ENCODE measurements at places on chromosomes 1 and 21.

- DNase-seq = no peak
These were observed 1.2 kb downstream of the GPR52 start for GRCh38 chr1:174448974-174449373.

GRCh38 chr1:186807163-186807562 is 21.6 kb upstream of the PLA2G4A start:
- DNase-seq = no peak

DNA sequence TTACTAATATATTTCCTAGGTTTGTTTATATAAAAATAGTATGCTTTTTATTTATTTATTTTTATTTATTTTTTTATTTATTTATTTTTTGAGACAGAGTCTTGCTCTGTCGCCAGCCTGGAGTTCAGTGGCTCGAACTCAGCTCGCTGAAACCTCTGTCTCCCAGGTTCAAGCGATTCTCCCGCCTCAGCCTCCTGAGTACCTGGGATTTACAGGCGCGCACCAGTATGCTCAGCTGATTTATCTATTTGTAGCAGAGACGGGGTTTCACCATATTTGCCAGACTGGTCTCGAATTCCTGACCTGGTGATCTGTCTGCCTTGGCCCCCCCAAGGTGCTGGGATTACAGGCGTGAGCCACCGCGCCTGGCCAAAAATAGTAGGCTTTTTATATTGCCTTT is 33.2 kb downstream of the BRINP3 start:
- no peak for DNase-seq

DNA sequence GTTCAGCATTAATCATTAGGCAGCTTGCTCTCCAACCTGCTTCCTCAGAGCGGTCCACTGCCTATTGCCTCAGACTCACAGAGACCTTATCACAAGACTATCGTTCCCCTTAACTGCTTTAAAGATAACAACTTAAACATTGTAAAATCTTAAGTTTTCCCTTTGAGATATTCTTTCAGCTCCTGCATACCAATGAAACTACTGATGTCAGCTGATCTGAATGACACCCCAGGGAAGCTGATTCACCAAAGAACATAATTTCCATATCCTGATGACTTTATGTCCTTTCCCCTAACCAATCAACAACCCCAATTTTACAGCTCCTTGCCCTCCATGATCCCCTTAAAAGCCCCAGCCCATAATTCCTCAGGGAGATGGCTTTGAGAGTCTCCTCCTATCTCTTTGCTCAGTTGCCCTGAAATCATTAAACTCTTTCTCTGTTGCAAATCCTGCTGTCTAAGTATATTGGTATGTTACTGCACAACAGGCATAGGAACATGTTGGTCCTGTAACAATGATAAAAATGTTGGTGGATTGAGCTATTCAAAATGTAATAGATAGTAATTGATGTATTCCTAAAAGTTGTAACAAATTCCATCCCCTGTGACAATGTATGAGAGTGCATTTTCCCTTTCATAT is 621.4 kb upstream of the RGS18 start:
- DNase-seq = no peak

DNA sequence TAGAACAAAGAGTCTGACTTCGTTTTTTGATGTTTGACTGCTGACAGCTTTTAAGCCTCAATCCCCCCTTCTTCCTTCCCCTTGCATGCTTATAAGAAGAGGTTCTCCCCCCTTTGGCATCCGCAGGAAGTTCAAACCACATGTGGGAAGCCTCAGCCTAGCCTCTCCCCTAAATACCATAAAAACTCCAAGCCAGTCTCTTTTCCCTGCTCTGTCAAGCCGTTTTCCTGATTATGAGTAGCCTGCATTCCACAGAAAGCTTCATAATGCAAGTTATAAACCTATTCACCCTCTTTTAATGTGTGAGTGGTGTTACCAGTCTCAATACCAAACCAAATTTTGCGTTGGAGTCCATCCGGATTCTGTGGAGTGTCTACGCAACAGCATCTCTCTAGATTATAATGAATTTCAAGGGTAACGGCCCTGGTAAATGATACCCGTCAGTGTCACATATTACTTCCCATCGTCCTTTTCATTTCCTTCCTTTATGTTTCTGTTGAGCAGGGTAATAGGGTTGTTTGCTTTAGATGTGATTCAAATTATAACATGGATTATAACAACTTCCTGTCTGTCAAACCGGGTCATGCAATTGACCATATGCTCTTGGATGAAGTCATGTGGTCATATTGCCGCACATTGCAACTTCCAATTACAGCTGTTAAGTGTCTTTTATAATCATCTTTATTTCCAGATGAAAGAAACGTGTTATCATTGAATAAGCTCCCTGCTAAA is 717.5 kb downstream of the RWDD3 start:
- DNase-seq = no peak

DNA sequence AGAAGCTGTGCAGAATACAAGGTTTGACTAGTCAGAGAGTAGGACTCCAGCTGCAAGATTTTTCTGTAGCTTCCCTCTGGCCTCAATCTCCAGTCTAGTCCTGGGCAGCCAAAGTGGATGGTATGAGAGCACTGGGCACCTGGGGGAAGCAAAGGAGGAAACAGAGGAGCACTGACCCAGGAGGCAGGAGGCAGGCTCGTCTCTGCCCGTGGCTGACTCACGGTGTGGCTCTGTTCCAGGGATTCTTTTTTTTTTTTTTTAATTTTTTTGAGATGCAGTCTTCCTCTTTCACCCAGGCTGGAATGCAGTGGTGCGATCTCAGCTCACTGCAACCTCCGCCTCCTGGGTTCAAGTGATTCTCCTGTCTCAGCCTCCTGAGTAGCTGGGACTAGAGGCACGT is 4.1 kb upstream of the NPPB start:
- no peak for DNase-seq

- no peak for DNase-seq
These were observed 281.1 kb downstream of the MRPL39 start for GRCh38 chr21:25326181-25326580.

- DNase-seq = no peak
These were observed 104.4 kb upstream of the UBE2U start for GRCh38 chr1:64098846-64099582.

GRCh38 chr1:192104852-192105251 is 53.4 kb upstream of the RGS18 start:
- DNase-seq = no peak

DNA sequence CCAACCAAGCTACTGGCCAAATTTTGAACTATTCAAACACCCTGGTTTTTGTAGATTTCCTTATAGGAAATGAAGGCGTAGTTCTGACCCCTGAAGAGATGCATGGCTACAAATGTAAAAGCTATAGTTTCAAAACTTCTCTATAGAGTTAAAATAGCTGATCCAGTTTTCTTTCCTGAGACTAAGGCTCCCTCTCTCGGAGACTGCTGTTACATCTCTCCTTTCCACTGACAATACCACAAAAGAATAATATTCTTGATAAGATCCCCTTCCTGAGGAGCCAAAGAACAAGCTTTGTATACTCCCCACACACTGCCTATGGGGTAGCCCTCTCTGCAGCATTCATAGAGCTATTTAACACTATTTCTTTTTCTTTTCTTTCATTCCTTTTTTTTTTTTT is 6.7 kb upstream of the CFAP126 start:
- no peak for DNase-seq

DNA sequence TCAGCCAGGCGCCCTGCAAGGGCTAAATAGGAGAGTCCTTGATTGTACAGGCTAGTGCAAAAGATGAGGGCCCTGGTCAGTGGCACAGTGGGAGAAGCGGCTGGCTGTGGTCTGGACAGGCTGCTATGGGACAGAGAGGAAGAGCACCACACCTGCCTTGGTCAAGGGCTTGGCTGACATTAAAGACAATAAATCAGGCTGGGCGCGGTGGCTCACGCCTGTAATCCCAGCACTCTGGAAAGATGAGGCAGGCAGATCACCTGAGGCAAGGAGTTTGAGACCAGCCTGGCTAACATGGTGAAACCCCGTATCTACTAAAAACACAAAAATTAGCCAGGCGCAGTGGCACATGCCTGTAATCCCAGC is 62.9 kb downstream of the NID1 start:
- DNase-seq = no peak

GRCh38 chr1:10459184-10459583 is 9.4 kb downstream of the CORT start:
- peak; percentile 29 for DNase-seq

GRCh38 chr1:60978421-60979357 is 103.7 kb upstream of the NFIA start:
- DNase-seq = peak; percentile 29

- peak; percentile 70 for DNase-seq
These were observed 64.9 kb downstream of the RGS13 start for GRCh38 chr1:192700834-192701271.

GRCh38 chr1:230982696-230983095 is 3.8 kb downstream of the ARV1 start:
- no peak for DNase-seq

DNA sequence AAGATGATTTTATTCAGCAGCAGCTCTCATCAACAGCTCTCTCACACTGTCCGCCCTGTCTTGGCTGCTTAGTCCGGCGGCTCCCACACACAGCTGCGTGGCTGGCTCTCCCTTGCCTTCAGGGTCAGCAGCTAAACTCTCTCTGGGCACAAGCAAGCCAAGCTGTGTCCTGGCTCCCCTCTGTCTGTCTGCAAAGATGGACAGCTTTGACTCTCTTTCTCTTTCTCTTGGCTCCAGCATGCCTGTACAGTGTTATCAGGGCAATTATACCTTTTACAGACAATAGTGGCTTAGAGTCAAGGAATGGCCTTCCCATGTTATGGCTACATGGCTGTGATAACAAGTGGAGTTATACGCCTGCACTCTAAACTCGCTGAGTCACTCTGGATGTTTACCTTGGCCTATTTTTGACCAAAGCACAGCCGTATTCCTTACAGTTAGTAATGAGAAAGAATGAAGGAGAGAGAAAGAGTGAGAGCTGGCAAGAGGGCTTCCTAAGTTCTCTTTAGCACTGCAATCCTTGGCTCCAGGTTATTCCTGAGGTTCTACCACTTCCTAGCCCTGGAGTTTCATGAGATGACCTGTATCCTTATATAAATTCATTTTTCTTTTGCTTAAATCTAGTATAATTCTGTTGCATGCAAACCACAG is 59.9 kb upstream of the ZSWIM5 start:
- DNase-seq = peak; percentile 35

DNA sequence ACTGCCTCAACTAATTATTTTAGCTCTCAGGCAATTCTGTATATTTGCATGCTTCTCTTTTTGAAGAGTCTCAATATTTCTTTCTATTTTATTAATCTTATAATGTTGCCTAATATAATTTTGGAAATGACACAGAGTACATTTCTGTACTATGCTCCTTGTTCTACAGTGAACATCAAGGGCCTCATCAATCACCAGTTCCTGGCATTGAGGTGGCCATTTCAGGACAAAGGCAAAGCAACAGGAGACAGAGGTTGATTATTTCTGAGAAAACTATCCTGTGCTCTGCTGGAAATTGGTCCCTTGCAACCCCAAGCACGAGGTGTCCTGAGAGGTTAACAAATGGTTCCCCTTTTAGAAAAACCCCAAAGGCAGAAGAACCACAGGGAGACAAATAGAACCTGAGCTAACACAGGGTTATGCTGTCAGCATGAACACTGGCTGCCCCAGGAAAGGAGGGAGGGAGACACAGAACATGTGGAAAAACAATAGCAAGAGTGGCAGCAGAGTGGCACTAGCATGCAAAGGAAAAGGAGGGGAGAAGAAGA is 63.9 kb upstream of the VAV3 start:
- no peak for DNase-seq

DNA sequence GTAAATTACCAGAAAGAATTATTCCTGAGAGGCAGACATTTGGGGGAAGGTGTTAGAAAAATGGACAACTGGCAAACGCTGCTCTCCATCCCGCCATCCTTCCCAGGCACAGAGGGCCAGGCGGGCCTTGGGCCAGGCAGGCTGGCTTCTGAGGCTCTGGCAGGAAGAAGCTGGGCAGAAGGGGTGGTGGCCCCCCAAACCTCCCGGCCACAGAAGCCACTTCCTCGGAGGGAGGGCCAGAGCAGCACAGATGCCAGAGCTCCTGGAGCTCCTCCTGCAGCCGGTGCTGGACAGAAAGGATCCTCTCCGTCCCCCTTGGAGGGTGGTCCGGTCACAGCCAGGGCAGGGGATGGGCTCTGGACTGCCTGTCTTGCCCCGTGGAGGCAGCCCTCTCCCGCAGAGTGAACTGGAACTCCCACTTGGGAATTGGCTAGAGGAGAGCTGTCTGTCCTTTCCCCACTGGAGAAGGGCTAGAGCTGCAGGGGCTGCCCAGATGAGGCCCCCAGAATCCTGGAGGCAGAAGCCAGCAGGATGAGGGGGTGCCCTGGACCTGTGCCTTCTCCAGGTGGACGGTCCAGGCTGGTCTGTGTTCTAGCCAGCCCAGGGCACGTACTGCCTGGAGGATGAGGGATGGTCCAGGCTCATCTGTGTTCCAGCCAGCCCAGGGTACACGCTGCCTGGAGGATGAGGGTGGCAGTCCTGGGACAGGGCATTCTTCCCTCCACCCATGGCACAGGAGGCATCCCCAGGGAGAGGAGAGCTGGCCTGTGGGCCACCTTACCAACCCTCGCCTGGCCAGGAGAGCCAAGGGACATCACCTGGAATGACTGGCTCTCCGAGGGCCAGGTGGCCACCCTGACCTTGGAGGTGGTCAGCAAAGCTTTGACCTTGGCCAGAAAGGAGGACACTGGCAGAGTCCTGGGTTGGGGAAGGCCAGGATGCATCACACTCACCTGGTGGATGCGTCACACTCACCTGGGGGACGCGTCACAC is 47.4 kb upstream of the ACTRT2 start:
- no peak for DNase-seq

DNA sequence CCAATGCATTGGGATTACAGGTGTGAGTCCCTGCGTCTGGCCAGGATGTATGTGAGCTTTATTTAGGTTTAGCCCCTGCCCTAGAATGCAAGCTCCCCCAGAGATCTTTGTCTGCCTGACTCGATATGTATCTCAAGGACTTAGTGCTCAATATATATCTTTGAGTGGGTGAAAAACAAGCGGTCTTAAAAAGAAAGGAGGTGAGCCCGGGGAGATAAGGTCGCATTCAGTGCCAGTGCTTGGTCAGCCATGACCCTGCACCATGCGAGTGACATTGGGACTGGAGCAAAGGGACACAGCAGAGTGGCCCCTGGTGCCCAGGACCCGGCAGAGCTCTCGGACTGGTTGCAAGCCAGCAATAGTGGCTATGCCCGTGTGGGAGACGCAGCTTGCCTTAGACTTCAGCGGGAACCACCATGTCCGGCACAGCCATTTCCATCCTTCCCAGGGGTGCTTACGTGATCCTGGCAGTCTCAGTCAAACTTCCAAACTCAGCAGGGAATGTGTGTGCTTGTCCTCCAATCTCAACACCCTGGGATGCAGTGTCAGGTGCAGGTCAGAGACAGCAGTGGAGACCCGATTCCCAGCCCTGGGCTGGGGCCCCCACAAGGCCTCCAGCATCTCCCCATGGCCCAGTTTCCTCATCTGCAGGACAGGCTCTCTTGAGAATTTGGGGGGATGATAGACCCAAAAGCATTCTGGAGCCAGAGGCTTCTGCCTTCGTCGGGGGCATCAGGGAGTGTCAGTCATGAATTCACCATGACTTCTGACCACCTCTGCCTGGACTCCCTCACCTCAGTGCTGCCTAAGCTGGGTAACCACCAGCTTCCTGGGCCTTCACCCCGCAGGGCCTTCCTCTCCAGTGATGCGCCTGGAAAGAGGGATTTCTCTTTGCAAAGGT is 1.8 kb downstream of the MX2 start:
- DNase-seq = no peak

All from AG09319 (cell line).